ENCODE measurements at places on chromosomes 5 and 9. TPM values are rescaled to one million over a fixed set of nuclear protein-coding genes. Genes with fewer than 3 reads are reported as not detected.

GRCh38 chr9:136194540-136194939 is 10.4 kb downstream of the LHX3 start:
- H3K36me3 ChIP-seq = no peaks in the 10 kb centered on the region
- peaks cover 58% of the 10 kb centered on the region for H3K27me3 ChIP-seq
- peaks cover 5% of the 10 kb centered on the region for H3K4me1 ChIP-seq
- no peak for DNase-seq
- H3K4me3 ChIP-seq = no peak overlapping the region

DNA sequence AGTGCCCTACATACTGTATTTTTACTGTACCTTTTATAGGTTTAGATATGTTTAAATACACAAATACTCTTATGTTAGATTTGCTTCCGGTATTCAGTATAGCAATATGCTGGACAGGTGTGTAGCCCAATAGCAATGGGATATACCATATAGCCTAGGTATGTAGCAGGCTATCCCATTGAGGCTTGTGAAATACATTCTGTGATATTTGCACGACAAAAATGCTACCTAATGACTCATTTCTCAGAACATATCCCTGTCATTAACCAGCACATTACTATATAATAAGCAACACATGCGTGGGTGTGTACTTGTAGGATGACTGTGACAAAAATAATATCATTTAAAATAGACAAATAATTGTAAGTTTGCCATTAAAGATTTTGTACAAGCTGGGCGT is 208.8 kb downstream of the MRPS30 start:
- no peak overlapping the region for H3K4me3 ChIP-seq
- H3K4me1 ChIP-seq = no peaks in the 10 kb centered on the region
- no peaks in the 10 kb centered on the region for H3K27me3 ChIP-seq
- DNase-seq = no peak
- H3K27ac ChIP-seq = no peak overlapping the region

GRCh38 chr5:11684607-11685006 is 219.6 kb downstream of the CTNND2 start:
- no peak overlapping the region for H3K4me3 ChIP-seq
- no peaks in the 10 kb centered on the region for H3K36me3 ChIP-seq
- H3K4me1 ChIP-seq = no peaks in the 10 kb centered on the region

- H3K4me3 ChIP-seq = no peak overlapping the region
- no peaks in the 10 kb centered on the region for H3K4me1 ChIP-seq
- no peaks in the 10 kb centered on the region for H3K27me3 ChIP-seq
Measured at GRCh38 chr5:27318701-27319100, 280.3 kb upstream of the CDH9 start.

The ZNF354C gene
- total RNA-seq = 3.5 TPM

The PCDHA4 gene
- not detected for total RNA-seq

The SEMA6A gene
- 0.23 TPM for total RNA-seq

Measured in activated T-helper 1 cell treated with anti-CD3 and anti-CD28 coated beads, Interleukin-12 subunit alpha, Interleukin-12 subunit beta, Interleukin-2, Interleukin-4 antibody, amounts not matched to agents 30 ng/mL and 10 ng/mL and 1 ng/mL, durations not matched to agents 14 hours and 24 hours and 36 hours (primary cell).